SK-MEL-5 (cell line): ENCODE measurements at places on chromosomes 11 and 22.
A peak's percentile ranks its signal among the peaks of the same experiment; 100 is the strongest.

- peak; percentile 8 for DNase-seq
Measured at GRCh38 chr11:8258289-8258688, 5.4 kb downstream of the LMO1 start.

DNA sequence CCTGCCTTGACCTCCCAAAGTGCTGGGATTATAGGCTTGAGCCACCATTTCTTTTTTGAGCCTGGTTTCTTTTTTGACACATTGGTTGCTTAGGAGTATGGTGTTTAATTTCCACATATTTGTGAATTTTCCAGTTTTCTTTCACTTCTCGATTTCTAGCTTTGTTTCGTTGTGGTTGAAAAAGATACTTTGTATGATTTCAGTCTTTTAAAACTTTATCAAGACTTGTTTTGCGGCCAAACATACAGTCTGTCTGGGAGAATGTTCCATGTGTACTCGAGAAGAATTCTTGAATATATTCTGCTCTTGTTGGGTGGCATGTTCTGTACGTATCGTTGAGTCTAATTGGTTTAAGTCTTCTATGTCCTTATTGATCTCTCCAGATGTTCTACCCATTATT lies 20.8 kb downstream of the SHANK3 start:
- DNase-seq: no peak

DNA sequence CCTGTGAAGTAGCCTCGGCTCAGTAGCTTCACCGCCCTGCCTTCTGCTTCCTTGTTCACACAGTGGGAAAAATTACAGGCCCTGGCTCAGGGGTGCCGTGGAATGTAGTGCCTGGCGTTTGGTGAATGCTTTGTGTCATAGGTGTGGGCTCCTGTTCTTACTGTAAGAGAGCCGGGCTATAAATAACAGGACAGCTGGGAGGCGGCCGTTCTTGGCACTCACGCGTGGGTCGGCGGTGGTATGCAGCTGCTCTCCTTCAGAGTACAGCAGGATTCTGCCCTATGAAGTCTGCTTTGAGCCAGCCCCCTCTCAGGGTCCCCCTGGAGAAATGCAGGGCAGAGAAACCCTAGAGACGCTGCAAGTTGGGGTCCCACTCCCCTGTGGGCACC lies 84.2 kb downstream of the CTTN start:
- DNase-seq: no peak

DNA sequence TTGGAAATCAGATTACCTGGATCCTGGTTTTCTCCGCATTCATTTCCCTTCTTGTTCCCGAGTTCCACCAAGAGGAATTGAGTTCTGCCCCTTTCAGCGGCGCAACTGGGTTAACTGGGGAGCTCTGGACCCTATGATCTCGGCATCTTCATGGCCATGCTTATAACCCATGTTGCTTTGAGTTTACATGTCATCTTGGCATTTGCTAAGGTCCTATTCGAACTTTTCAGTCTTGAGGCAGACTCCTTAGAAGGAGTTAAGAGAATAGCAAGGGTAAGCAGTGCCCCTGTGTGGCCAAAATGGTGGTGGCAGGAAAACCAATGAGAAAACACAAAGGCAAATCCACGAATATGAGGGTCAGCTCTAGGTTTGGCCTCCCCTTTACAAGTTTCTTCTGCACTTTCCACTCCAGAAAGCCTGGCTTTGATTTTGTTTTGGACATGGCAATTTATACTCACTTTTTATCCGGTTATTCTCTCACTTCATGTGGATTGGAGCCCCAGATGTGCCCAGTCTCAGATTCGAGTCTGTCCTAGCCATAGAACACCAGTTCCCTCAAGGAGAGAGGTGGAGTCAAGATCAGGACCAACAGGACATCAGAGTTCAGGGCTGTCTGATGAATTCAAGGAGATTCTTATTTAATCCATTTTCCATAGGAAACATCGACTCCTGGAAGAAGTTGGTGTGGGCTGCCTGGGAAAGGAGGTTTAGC lies 55.3 kb upstream of the FBXO3 start:
- DNase-seq: peak; percentile 78

DNA sequence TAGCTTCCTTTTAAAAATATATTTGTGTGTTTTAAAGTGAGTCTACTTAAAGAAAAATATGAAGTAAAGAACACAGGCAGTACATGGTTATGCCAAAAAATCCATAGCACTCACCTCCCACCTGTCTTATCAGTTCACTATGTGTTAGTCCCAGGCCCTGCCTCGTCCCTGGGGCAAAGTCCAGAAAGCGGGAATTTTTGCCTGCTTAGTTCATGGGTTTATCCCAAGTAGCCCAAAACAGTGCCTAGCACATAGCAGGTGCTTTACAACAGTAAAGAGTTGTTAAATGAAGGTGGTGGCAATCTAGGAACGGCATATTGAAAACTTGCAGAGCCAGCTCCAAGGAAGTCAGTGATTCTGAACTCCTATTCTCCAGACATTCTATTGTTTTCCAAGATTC lies 154.0 kb downstream of the MN1 start:
- DNase-seq: no peak

- no peak for DNase-seq
Measured at GRCh38 chr22:24433828-24434470, 6.5 kb downstream of the ADORA2A start.
